ENCODE measurements at places on chromosomes 1 and 21. TPM values are rescaled to one million over a fixed set of nuclear protein-coding genes. Genes with fewer than 3 reads are reported as not detected.

GRCh38 chr1:237386362-237387143 lies 344.6 kb downstream of the RYR2 start:
- DNase-seq, result peak; percentile 13
- no peak overlapping the region for H3K27ac ChIP-seq
- H3K4me1 ChIP-seq, result no peaks in the 10 kb centered on the region
- no peaks in the 10 kb centered on the region for H3K36me3 ChIP-seq

DNA sequence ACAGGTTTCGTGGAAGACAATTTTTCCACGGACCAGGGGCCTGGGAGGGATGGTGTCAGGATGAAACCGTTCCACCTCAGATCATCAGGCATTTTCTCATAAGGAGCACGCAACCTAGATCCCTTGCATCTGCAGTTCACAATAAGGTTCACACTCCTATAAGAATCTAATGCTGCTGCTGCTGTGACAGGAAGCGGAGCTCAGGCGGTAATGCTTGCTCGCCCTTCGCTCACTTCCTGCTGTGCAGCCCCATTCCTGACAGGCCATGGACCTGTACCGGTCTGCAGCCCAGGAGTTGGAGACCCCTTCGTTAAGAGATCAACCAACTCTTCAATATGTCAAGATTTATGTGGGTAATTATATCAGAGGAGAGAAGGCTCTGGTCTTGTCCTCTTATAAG lies 3.3 kb upstream of the DHX9 start:
- H3K27me3 ChIP-seq, result no peaks in the 10 kb centered on the region
- H3K27ac ChIP-seq, result no peak overlapping the region
- no peak for DNase-seq
- H3K4me1 ChIP-seq, result no peaks in the 10 kb centered on the region
- H3K4me3 ChIP-seq, result no peak overlapping the region

- peaks cover 3% of the 10 kb centered on the region for H3K4me1 ChIP-seq
- H3K27me3 ChIP-seq, result no peaks in the 10 kb centered on the region
- DNase-seq, result no peak
- no peaks in the 10 kb centered on the region for H3K36me3 ChIP-seq
Observed at GRCh38 chr21:33938381-33938780, 22.8 kb upstream of the ATP5PO start.

The PTGFR gene
- 3.7 TPM for total RNA-seq

The DIPK1A gene
- total RNA-seq, result 4.0 TPM

The TCHH gene
- total RNA-seq, result 0.13 TPM

GRCh38 chr1:59322394-59322793 lies 25.5 kb downstream of the FGGY start:
- H3K4me1 ChIP-seq, result peaks cover 3% of the 10 kb centered on the region
- H3K27ac ChIP-seq, result no peak overlapping the region
- no peak overlapping the region for H3K4me3 ChIP-seq

DNA sequence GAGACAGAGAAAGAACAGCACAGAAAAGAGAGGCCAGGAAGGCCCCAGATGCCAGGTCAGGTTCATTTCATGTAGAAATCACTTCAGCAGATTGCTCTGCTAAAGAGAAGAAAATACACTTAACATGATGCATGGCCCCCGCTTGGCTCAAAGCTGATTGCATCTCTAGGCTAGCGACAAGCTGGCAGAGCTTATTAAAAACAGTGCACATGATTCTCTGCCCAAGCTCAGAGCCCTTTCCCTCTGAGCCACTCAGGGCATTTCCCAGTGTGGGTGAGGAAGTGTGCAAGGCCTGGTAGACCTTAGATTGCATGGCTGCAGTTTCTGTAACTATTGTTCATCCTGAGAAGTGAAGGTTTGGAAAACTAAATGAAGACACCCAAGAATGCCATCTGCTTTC lies 3.3 kb upstream of the CAPN9 start:
- DNase-seq, result no peak
- no peaks in the 10 kb centered on the region for H3K36me3 ChIP-seq
- H3K4me3 ChIP-seq, result no peak overlapping the region
- no peaks in the 10 kb centered on the region for H3K4me1 ChIP-seq
- H3K27ac ChIP-seq, result no peak overlapping the region

The CCNL2 gene
- total RNA-seq, result 199 TPM

DNA sequence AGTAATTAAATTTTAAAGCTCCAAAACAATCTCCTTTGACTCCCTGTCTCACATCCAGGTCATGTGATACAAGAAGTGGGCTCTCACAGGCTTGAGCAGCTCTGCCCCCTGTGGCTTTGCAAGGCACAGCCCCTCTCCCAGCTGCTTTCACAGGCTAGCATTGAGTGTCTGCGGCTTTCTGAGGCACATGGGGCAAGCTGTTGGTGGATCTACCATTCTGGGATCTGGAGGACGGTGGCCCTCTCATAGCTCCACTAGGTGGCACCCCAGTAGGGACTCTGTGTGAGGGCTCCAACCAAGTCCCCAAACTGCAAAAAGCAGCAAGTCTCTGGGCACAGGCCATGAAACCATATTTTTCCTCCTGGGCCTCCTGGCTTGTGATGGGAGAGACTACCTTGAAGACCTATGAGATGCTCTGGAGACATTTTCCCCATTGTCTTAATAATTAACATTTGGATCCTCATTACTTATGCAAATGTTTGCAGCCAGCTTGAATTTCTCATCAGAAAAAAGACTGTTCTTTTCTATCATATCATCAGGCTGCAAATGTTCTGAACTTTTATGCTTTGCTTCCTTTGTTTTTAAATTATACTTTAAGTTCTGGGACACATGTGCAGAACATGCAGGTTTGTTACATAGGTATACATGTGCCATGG lies 554.1 kb upstream of the OLFM3 start:
- H3K4me3 ChIP-seq, result no peak overlapping the region
- DNase-seq, result no peak
- H3K36me3 ChIP-seq, result no peaks in the 10 kb centered on the region
- no peaks in the 10 kb centered on the region for H3K4me1 ChIP-seq
- H3K27me3 ChIP-seq, result no peaks in the 10 kb centered on the region

The TNFAIP8L2 gene
- total RNA-seq, result 6.3 TPM

DNA sequence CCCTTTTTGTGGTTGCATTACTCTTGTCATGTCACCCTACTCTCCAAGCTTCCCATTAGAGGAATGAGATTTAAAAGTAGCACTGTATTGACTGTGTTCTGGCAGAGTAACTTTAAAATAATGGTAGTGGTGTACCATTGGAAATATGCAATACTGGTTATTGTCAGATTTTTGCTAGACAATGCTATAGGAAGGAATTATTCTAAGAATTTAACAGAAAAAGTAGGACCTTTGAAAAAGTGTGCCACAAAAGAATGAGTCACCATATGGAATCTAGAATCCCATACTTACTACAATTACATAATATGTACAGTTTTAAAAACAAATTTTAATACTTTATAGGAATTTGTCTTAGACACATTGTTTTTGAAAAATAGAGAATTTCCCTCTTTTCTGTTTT lies 13.8 kb downstream of the MIER1 start:
- DNase-seq, result no peak
- no peaks in the 10 kb centered on the region for H3K4me1 ChIP-seq
- no peak overlapping the region for H3K27ac ChIP-seq
- no peak overlapping the region for H3K4me3 ChIP-seq
- no peaks in the 10 kb centered on the region for H3K36me3 ChIP-seq

DNA sequence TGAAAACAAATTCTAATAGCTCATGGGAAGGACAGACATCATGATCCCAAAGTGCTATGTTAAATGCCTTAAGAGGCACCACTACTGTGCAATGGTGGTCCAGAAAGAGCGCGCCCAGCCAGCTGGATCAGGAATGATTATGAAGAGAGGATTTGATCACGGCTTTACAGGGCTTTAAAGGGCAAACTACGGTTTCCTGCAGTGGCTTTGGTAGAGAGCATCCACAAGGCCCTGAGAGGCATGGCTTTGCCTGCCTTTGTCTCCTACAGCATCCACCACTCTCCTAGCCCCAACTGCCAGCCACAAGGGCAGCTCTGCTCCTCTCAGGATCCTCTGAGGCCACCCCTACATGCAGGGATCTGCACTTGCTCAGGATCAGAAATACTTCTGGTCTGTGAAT lies 40.7 kb downstream of the ZNF281 start:
- H3K4me1 ChIP-seq, result peaks cover 2% of the 10 kb centered on the region
- H3K27me3 ChIP-seq, result no peaks in the 10 kb centered on the region
- DNase-seq, result no peak
- no peak overlapping the region for H3K4me3 ChIP-seq
- H3K27ac ChIP-seq, result no peak overlapping the region

- H3K27ac ChIP-seq, result no peak overlapping the region
- no peaks in the 10 kb centered on the region for H3K36me3 ChIP-seq
- no peaks in the 10 kb centered on the region for H3K27me3 ChIP-seq
- no peak for DNase-seq
- no peaks in the 10 kb centered on the region for H3K4me1 ChIP-seq
Observed at GRCh38 chr1:247908766-247909165, 11.3 kb upstream of the OR2T8 start.

DNA sequence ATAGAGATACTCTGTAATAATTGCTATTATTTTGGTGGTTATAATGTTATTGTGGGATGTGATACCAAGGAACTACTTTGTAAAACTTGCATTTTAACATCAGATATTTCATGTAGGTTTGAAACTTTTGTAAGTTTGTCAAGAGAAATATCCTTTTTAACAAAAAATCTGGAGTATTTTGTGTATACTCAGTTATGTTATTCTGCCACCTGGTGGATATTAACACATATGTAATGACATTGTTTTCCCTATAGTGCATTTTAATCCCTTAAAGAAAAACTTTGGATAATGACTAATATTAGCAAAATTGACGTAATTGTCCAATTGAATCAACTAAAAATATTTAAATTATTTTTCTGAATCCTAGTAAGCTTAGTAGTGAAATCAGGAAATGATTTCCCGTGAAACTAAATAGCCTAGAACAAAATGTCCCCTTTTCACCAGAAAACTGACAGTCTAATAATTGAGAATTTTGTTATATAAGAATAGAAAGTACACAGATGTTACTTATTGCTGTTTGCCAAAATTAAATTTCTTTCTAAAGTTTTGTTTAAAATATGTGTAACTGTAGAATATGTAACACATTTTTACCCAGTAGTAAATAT lies 39.6 kb downstream of the KCTD3 start:
- DNase-seq, result no peak
- no peak overlapping the region for H3K4me3 ChIP-seq
- H3K27ac ChIP-seq, result no peak overlapping the region
- peaks cover 8% of the 10 kb centered on the region for H3K36me3 ChIP-seq
- no peaks in the 10 kb centered on the region for H3K27me3 ChIP-seq

DNA sequence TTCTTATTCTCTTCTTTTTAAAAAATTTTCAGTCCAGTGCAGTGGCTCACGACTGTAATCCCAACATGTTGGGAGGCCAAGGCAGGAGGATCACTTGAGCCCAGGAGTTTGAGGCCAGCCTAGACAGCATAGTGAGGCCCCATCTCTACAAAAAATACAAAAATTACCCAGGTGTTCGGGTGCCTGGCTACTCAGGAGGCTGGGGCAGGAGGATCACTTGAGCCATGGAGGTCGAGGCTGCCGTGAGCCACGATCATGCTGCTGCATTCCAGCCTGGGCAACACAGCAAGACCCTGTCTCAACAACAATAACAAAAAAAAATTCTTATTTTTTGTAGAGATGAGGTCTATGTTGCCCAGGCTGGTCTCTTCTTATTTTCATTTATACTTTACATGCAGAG lies 7.9 kb downstream of the PLA2G2D start:
- H3K27ac ChIP-seq, result no peak overlapping the region
- H3K27me3 ChIP-seq, result no peaks in the 10 kb centered on the region
- DNase-seq, result no peak
- no peaks in the 10 kb centered on the region for H3K36me3 ChIP-seq
- no peaks in the 10 kb centered on the region for H3K4me1 ChIP-seq
- H3K4me3 ChIP-seq, result no peak overlapping the region

GRCh38 chr1:210129092-210129491 lies 103.5 kb upstream of the SERTAD4 start:
- H3K4me1 ChIP-seq, result no peaks in the 10 kb centered on the region
- H3K36me3 ChIP-seq, result no peaks in the 10 kb centered on the region
- no peak overlapping the region for H3K27ac ChIP-seq
- no peak for DNase-seq
- H3K4me3 ChIP-seq, result no peak overlapping the region
- no peaks in the 10 kb centered on the region for H3K27me3 ChIP-seq

DNA sequence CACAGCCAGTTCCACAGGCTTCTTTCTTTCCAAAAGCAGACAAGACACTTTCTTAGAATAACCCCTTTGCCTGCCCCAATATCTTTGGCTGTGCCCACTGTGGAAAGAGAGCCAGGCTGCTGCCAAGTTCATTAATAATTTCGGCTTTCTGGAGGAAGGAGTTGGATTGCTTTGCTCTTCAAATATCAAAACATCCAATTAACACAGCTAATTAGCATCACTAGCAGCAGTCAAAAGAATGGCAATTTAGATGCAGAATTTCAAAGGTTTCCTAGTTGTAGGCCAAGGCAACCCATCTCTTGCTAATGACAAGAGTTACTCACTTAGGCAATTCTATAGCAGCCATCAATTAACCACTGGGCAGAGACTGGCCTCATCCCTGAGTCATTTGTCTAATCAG lies 91.0 kb upstream of the SPATA6 start:
- no peak overlapping the region for H3K4me3 ChIP-seq
- H3K36me3 ChIP-seq, result no peaks in the 10 kb centered on the region
- no peaks in the 10 kb centered on the region for H3K4me1 ChIP-seq
- no peak overlapping the region for H3K27ac ChIP-seq
- no peaks in the 10 kb centered on the region for H3K27me3 ChIP-seq

GRCh38 chr1:20426371-20426770 lies 59.6 kb downstream of the CAMK2N1 start:
- peak; percentile 17 for DNase-seq
- no peaks in the 10 kb centered on the region for H3K4me1 ChIP-seq
- H3K27ac ChIP-seq, result no peak overlapping the region

The ANP32E gene
- total RNA-seq, result 41.7 TPM
